ENCODE measurements at places on chromosomes 7 and 10.
A peak's percentile ranks its signal among the peaks of the same experiment; 100 is the strongest.

GRCh38 chr7:96120445-96121225 lies 201.3 kb downstream of the SLC25A13 start:
- DNase-seq = no peak

GRCh38 chr7:22452142-22452959 lies 47.6 kb downstream of the STEAP1B start:
- DNase-seq = no peak

DNA sequence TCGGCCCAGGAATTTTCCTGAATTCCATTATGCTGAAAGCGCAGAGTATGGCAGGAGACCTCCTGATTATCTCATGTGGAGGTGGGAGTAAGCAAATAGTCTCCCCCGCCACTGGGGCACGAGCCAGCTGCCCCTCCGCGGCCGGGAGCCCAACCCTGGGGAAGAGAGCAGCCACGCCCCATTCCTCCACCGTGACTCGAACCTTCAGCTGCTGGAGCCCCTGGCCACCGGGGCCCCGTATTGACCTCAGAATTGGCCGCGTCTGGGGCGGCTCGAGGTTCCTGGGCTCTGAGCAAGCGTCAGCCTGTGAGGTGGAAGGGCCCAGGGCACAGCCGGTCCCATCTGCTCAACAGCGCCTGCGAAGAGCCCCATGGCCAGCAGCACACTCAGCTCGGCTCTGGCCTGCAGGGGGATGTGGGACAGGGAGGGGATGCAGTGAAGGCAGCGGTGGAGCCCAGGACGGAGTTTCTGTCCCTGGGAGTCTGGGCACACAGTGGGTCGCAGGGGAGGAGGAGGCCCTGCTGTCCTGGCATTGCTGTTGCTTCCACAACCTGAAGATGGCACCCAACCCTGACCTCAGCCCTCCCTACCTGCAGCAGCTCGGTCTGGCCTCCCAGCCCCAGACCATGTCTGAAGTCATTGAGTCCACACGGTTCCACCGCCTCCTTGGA lies 97.8 kb downstream of the CHST15 start:
- DNase-seq = no peak

GRCh38 chr10:1187151-1187854 lies 131.1 kb downstream of the WDR37 start:
- DNase-seq = no peak

- peak; percentile 6 for DNase-seq
Observed at GRCh38 chr10:48306870-48307710, 613 bp downstream of the MAPK8 start.

Data from NCI-H1694 treated with DMSO at 0.1 percent for 48 hours (cell line).